Natural killer cell treated with Interleukin-12 subunit alpha and Interleukin-12 subunit beta and Interleukin-15 and Interleukin-18, amount 100 ng/mL, for 72 hours (primary cell): ENCODE measurements at places on chromosomes 2 and 18.

DNA sequence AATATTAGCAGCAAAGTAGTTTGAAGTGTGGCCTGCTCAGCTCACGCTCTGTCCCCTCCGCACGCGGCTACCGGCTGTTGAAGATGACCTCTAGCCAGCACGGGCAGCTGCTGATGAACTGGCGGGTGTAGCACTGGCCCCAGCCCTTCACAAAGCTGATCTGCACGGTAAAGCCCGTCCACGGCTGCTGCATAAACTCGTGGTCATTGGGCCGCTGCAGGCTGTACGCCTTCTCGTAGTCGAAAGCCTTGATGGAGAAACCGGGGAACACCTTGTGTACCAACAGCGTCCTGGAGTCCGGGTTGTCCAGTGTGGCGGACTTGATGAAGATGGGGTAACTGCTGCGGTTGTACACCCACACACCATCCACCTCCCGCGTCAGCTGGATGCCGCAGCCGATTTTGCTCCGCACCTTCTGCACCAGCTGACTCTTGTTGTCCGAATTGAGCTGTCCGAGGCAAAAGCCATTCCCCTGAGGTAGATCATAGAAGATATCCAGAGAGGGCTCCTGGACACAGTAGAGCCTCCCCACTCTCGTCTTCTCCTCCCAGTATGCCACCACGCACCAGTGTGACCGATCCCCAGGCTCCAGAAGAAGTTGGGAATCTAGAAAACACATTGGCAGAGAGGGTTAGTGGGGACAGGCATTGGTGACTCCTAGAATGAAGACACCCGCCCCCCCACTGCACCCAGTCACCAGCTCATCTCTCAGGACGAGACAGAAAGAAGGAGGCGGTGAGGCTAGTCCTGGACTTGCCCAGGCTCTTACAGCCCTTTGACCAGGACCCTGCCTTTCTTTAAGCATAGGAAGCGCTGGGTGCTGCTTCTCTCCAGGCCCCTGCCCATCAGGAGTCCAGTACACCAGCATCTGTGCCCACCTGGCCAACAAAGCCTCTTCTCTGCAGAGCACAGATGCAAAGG, 29.2 kb downstream of the SMAD7 start:
- DNase-seq: no peak

GRCh38 chr2:73870084-73870483, 22.7 kb upstream of the ACTG2 start:
- no peak for DNase-seq

DNA sequence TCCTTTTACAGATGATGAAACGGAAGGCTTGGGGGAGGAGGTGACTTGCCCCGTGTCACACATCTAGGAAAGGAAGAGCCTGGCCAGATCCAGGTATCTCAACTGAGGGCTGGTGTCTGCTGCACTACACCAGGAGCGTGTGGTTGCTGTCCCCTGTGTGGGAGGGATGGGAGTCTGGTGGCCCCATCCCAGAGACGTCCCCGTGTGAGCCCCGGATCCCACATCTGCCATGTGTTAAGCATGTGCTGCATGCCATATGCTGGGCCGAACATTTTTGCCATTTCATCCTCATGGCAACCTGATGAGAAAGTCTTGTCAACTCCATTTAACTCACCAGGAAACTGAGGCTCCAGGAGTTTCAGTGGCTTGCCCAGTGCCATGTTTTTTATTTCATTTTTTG, 4.2 kb downstream of the GAREM2 start:
- DNase-seq: no peak

DNA sequence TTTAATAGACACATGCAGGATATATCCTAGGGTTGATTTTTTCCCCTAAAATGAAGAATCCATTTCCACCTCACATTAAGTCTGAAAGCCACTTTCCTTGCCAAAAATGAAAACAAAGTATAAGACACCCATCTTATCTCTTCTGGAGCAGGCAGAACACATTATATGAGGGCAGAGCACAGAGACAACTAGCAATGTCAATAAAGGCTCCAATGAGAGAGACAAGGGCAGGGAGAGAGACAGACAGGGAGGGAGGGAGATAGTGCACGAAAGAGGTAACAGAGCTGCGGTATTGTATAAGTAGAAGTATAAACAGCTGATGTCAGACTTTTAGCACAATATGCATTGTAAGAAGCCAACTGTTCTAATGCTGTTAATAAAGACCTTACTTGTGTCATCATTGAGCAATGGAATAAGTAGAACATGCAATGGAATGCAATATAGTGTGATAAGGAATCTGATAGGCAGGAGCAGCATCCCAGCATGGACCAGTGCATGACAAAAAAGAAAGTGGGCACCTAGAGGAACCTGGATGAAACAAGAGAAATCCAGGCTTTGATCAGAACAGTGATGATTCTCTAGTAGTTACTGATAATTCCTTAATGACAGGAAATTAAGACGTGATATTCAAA, 150.6 kb upstream of the TCF4 start:
- no peak for DNase-seq

- DNase-seq: no peak
Measured at GRCh38 chr2:169978402-169979017, 151.3 kb downstream of the UBR3 start.

- no peak for DNase-seq
Measured at GRCh38 chr2:16952368-16952767, 286.7 kb upstream of the CYRIA start.

GRCh38 chr2:235827585-235827992, 333.7 kb downstream of the AGAP1 start:
- no peak for DNase-seq

DNA sequence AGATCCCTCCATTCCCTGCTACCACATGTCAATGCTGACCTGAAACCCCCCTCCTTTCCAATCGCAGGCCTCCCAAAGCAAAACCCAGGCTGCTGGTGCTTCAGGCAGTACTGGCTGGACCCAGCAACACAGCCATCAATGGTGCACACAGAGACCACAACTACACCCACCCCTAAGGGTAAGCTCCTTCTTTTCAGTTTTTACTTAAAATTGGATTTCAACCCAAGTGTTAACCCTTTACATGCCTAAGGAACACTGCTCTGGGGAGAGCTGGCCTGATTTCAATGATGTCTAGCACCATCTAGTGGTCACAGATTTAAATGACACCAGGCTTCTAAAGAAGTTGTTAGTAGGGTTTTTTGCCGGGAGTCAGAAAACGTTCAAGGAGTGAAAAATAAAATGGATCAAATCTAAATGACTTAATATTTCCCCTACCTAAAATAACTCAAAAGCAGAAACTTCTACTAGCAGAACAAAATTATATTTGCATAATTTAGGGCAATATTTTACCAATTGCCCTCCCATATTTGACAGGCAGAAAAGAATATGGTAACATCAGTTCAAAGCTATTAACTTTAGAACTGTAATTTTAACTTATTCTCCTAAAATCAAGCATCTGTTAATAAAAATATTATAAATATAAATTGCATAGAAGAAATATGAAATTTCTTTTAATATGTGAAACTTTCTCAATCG, 24.6 kb downstream of the FECH start:
- DNase-seq: no peak

DNA sequence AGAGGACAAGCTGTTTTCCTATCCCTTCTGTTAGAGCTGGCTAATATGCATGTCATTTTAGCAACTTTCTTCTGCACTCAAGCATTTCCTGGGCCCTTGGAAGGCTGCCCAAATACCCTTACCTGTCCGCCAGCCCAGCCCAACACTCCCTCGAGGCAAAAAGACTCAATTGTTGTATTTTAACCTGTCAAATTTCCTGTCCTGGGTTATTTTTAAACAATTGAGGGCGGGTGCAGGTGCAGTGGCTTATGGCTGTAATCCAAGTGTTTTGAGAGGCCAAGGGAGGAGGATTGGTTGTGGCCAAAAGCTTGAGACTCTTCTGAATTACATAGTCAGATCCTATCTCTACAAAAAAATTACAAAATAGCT, 125.0 kb upstream of the ARHGAP28 start:
- no peak for DNase-seq

GRCh38 chr18:55069497-55069896, 110.2 kb upstream of the CCDC68 start:
- DNase-seq: no peak

GRCh38 chr2:11145350-11145749, 9.9 kb upstream of the SLC66A3 start:
- DNase-seq: no peak

DNA sequence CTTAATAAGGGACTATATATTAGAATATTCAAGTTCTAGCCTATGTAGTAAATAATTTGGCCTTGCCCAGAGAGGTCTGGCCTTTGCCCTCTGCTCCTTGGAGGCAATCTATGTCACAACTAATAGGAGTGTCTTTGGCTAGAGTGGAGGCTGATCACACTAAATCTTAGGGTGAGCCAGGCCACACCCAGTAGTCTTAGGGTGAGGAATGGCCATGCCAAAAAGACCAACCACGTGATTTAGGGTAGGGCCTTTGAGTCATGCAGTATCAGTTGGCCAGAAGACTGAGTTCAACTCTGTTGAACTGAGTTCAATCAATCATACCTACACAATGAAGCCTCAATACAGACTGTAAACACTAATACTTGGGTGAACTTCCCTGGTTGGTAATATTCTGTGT, 26.0 kb upstream of the FLACC1 start:
- no peak for DNase-seq

DNA sequence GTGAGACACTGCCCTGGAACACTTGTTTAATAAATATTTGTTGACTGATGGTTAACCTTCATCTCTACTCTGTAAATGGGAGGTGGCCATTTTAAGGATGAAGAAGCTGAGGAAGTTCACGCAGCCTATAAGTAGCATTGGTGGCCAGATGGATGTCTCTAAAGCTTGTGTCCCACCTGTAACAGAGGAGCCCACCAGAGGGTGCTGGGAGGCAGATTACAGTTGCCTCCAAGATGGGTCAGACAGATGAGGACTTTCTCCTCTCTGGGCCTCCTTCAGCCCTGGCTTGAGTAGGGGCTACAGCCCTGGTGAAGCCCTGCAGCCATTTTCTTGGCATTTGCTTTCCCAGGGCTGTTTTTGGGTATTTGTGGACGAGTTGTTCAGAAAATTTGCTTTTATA, 45.0 kb upstream of the MCFD2 start:
- no peak for DNase-seq

DNA sequence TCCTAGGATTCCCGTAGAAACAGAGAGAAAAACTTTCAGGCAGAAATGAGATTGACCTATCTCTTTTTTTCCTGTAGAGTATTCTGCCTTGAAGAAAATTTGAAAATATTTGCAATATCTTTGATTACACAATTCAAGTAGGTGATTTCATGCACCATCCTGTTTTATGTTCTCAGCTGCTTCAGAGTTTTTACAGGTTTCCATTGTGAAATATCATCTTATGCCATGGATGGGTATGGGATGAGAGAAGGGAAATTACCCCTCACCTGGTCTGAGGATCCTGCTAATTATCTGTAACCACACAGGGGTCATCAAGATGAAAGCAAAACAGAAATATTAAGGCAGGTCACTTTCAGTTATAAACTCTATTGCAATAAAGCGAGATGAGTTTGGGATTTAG, 264.8 kb downstream of the TXNL1 start:
- no peak for DNase-seq

- no peak for DNase-seq
Measured at GRCh38 chr2:200596774-200597570, 11.2 kb downstream of the AOX1 start.

- no peak for DNase-seq
Measured at GRCh38 chr2:98085649-98086048, 1.3 kb upstream of the VWA3B start.

DNA sequence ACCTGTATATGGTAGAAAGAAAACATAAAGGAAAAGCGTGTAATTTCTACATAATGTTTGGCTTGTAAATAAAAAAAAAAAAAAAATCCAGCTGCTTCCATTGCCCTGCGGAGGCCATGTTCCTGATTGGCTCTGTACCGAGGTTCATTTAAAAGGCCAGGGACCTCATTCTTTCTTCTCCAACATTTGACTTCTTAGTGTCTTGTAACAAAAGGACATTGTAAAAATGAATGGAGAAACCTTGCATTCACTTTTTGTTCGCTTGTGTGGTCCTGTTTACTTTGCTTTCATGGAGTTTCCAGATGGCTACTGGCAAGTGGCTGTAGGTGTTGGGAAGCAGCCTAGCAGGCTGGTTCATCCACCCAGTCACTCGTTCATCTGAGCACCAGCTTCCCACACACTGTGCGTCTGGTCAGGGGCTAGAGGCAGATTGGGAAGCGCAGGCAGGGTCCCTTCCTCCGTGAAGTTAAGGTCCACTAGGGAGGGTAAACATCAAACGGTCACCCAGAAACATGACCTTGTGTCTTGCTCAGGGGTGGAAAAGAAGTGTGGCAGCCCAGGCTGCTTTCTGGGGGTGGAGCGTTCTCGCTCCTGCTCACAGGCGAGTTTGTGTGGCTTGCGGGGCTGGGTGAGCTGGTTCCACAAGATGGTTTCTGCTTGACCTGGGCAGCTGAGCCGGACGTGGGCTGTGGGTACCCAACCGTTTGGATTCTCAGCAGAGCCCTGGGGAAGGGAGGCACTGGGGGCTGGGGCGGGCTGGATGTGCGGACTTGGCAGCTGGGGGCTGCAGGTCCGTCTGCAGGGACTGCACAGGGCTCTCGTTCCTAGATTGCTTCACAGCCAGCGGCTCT, 260.7 kb downstream of the AGAP1 start:
- DNase-seq: no peak

- DNase-seq: no peak
Measured at GRCh38 chr2:44707945-44708660, 233.4 kb upstream of the SIX3 start.

- DNase-seq: no peak
Measured at GRCh38 chr2:218999881-219000568, 6.8 kb upstream of the CRYBA2 start.

DNA sequence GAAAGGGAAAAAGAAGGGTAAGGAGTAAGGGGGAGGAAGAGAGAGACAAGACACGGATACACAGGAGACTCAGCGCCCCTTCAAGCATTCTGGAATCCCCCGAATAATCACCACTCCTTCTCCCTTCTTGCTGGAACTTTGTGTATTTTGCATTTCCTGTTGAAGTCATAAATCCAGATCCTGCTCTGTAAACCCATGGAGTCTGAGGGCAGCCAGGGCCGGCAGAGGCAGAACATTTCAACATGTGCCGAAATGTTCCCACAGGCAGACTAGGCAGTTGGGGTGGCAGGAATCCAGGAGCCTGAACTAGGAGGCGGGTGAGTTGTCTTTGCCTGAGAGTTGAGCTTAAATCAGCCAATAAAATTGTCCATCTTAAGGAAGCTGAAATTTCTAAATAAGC, 193.1 kb downstream of the SH3RF3 start:
- no peak for DNase-seq

DNA sequence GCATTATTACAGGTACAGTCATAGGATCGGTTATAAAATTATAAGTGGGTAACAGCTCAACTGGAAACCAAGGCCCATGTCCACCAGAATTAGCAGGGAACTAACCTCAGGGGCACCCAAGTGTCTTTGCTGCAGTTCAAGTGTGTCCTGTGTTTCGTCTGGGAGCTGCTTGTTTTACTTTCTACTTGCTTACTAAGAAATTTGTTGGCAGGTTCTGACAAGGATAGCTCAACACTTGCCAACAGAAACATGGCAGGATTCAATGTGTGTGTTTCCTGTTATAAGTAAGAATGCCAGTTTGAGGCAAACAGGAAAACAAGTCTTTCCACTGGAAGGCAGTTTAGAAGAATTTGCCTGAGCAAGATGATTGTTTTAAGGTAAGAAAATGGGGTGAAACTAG, 104.5 kb downstream of the EPHA4 start:
- DNase-seq: no peak

- DNase-seq: no peak
Measured at GRCh38 chr18:75071866-75072671, 136.9 kb downstream of the PTGR3 start.
